ENCODE measurements at places on chromosomes 2 and 18.

DNA sequence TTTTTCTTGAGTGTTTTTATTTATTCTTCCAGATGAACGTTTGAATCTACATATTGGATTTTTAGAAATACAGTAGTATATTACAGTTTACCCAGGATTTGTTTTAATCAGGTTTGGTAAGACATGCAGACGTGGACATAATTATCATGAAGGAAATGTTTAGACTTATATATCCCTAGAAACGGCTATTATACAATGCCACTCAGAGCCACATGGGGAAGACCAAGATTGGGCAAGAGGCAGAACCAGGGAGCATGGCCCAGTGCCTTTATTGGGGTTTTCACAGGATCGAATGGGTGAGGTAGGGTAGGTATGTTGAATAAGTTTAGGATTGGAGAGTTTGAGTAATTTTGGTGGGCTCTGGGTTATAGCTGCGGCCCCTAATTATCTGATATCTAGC lies 212.2 kb downstream of the CAMKMT start:
- DNase-seq = no peak

GRCh38 chr18:58697146-58697545 lies 25.9 kb downstream of the MALT1 start:
- DNase-seq = no peak

DNA sequence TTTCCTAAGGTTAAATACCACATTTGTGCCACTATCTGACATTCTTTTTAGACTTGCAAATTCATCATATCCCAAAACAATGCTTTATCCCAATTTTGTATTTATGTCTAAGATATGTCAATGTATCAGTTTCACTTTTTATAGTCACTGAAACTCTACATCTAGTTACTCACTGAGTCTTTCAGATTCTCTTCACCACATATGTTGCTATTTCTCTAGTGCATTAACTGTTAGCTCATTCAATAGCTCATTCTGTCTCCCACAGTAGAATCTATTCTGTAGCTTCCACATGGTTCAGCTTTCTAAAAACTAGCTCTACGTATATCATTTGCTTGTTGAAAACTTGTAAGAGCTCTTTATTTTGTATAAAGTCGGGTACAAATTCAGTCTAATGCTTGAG lies 1420.6 kb upstream of the NXPH2 start:
- DNase-seq = no peak

DNA sequence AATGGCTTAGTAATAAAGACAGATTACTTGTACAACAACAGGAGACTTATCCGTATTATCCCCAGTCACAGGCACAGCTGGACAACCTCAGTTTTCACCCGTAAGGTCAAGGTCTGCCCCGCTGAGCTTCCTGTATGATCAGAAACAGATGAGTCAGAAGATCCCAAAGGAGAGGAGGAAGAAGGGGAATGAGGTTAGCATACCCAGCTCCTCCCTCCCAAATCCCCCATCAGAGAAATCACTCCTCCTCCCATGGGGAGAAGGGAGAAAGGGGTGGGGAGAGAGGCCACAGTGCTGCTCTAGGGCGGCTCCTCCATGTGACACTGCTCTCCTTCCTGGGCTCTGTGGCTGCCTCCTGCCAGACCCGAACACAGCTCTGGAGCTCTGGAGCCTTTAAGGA lies 53.8 kb upstream of the SPTBN1 start:
- DNase-seq = peak; percentile 71

DNA sequence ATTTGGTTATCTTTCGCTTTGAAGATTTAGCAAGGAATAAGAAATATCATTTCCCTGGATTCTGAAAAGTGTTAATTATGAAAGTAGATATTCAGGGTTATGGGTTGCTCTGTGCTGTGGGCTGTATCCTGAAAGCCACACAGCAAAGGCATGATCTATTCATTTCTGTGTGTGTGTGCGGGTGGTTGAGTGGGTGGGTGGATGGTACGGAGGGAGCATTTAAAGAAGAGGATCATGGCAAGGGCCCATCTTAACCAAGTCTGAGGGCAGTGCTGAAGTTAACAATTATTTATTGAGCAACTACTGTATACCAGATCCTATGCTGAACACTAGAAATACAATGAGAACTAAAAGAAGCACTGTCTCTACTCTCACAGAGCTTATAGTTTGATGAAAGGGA lies 178.2 kb upstream of the ZEB2 start:
- no peak for DNase-seq

- peak; percentile 52 for DNase-seq
These were observed 25.3 kb upstream of the STEAP3 start for GRCh38 chr2:119198240-119198840.

DNA sequence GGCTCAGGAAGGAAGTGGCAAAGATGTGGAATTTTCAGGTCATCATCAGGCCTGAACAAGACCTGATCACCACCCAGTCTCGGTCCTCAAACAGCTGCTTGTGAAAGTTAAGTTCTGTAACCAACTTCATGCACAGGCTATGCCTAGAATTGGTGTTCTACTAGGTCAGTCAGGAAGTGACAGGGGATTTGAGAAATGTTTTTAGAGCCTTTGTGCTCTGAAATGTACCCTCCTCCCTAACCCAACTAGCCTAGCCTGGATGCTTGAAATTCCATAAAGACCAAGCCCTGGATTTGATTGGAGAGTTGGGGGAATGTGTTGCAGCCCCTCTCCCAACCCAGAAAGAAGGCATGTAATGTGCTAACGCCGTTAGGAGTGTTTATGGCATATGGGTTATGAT lies 63.3 kb downstream of the TGOLN2 start:
- peak; percentile 87 for DNase-seq

GRCh38 chr2:176085861-176086771 lies 2.4 kb upstream of the EVX2 start:
- no peak for DNase-seq

- DNase-seq = no peak
These were observed 37.3 kb upstream of the RNF152 start for GRCh38 chr18:61929881-61930640.

- DNase-seq = no peak
These were observed 169.4 kb upstream of the SIX3 start for GRCh38 chr2:44772131-44772530.

DNA sequence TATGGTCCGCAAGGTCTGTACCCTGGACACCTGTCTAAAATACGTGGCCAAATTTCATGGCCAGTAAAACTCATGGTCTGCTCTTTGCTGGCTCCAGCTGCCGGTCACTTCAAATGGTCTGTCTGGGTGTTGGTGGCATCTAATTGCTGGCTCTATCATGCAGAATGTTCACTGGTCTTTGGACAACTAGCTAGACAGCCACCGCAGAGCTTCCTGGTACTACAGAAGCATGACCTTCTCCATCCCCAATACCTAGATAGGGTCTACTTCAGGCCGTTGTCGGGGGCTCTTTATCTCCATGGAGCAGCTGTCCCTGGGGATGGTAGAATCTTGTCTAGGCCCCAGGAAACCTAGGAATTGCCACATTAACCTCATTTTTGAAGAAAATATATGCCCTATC lies 88.4 kb upstream of the RMDN2 start:
- DNase-seq = no peak

GRCh38 chr18:37964885-37965571 lies 399.4 kb upstream of the CELF4 start:
- no peak for DNase-seq

DNA sequence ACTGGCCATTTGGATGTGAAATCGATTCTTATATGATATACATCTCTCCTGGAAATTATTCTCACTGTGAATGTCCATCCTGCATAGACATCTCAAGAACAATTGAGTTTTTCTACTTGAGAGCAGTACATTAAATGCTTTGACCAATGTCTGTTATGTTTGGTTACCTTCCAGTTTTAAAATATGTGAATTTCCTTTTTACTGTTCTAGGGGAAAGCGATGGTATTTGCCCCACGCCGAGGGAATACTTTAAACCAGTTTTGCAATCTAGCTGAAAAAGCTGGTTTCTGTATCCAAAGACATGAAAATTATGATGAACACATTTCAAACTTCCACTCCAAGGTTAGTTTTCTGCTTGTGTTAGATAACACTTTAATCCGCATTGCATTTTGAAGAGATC lies 175.3 kb upstream of the SIX3 start:
- DNase-seq = no peak

Data from fibroblast of skin of abdomen (primary cell).